ENCODE measurements at places on chromosomes 1 and 21.
A peak's percentile ranks its signal among the peaks of the same experiment; 100 is the strongest.

DNA sequence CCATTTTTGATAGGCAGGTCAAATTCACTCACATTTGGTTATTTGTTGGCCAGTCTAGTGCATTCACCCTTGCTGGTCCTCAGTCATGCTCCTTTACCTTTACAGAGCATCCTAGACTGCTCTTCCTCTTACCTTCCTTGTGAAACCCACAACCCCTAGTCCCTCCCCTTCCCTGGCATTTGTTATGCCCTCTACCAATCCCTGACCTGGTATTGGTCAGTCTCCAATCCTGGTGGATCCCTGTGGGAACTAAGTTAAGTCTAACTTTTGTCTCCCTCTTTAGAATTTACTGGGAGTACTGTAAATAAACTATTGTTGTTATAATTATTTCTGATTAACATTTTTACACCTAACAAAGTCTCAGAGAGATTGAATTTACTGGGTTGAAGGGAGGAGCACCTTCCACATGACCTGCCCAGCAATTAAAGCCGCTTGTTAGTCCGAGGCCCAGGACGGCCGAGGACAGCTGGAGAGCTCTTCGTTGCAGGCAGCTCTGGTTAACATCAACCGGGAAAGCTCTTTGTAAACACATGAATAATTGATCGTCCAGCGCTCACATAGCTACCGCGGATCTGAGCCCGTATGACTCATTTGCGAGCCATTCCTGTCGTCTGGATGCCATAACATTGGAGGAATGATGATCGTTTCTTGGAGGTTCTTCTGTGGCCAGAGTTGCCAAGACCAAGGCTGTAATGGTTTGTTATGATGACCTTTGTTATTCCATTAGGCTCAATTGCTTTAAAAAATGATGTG, 31.9 kb downstream of the MTARC1 start:
- DNase-seq, result no peak

DNA sequence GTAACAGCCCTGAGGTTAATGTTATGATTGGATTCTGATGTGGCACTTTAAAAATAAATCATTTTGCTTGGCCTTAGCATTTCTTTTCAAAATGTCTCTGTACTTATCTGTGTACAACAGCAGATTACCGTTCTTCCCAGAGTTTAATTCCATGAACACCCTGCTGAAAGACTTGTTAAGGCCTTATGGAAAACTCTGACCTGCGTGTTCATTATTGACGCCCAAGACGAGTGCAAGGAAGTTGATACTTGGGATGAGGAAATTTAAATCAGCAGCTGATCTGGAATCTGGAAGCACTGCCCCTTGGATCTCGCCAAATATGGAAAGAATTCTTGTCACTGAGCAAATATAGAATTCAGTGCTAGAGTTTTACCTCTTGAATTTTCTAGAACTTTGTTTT, 6.7 kb downstream of the ERG start:
- no peak for DNase-seq

- DNase-seq, result no peak
Measured at GRCh38 chr1:52973841-52974240, 46.8 kb downstream of the SCP2 start.

DNA sequence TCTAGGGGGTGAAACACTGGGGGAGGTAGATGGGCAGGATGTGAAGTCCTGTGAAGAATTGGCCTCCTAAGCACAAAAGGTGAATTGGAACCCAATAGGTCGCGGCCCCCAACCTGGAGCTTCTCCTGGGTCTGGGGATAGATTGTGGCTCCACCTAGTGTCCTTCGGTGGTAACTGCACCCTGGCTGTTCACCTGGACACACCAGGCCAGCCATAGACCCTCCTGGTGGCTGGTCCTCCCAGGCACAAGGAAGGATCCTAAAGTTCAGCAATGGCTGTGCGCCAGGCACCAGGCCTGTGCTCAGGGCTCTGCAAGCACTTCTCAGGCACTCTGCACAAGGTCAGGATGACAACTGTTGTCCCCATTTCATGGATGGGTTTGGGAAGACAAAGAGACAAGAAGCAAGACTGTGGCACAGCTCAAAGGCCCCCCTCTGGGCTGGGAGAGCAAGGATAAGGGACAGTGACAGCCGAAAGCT, 13.5 kb downstream of the ESPN start:
- peak; percentile 43 for DNase-seq

GRCh38 chr21:41478319-41479177, 29.4 kb downstream of the TMPRSS2 start:
- no peak for DNase-seq

- no peak for DNase-seq
Measured at GRCh38 chr1:66140072-66140471, 347.4 kb downstream of the PDE4B start.

DNA sequence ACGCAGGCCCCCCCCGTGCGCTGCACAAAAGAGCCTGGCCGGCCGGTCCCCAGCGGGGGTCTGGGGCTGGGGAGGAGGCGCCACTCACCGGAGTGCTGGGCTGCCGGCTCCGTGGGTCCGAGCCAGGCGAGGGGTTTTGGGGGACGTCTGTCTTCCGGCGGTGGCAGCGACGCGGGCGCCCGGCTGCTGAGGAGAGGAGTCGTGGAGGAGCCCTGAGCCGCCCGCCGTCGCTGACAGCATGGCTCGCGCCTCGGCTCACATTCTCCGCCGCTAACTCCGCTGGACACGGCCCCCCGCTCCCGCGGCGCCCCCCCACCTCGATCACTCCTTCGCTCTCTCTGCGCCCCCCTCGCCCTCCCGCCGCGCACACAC, 649 bp downstream of the AHDC1 start:
- DNase-seq, result peak; percentile 25

GRCh38 chr1:22739648-22740385, 29.2 kb downstream of the EPHB2 start:
- no peak for DNase-seq

GRCh38 chr21:45544449-45545235, 2.4 kb upstream of the SLC19A1 start:
- no peak for DNase-seq

DNA sequence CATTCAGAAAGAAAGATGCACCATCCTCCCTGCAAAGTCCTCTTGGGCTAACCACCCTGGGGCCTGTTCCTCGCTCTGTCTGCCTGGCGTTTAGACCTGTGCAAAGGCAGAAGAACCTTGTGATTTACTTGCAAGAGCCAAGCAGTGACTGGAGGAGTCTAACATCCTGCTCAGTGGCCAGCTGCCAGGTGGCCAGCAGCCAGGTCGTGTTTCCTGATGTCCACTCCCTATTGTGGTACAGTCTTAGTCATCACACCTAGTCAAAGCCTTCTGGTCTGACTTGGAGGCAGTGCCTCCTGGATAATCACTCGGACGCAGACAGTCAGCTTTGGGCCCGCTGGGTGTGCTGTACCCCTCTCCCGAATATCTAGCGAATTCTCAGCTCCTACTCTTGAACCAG, 118.1 kb downstream of the PGBD5 start:
- no peak for DNase-seq

DNA sequence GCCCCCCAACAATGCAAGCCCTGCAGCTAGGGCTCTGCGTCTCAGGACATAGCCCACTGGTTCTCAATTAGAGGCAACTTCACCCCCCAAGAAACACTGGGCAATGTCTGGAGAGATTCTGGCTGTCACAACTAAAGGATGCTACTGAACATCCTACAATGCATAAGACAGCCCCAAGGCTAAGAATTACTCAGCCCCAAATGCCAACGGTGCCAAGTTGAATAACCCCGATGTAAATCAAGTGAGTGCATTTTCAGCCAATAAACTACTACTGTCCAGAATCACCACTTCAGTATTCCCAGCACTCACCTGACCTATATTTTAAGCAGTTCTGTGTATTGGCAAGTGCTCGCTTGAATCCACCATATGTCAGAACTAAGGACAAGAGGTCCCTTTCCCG, 6.9 kb downstream of the RIPK4 start:
- no peak for DNase-seq

GRCh38 chr1:156655151-156655903, 13.4 kb downstream of the BCAN start:
- no peak for DNase-seq

GRCh38 chr1:93678491-93678890, 3.1 kb downstream of the BCAR3 start:
- DNase-seq, result no peak

DNA sequence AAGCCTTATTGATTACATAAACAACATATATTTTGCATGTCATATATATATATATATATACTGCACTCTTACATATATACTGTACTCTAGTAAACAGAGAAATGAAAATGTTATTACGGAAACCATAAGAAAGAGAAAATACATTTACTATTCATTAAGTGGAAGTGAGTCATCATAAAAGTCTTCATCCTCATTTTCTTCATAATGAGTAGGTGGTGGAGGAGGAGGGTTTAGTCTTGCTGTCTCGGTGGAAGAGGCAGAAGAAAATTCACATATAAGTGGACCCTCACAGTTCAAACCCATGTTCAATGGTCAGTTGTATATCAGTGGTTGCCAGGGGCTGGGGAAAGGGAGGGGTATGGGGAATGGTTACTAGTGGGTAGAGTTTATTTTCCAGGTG, 8.0 kb upstream of the IFNLR1 start:
- no peak for DNase-seq

DNA sequence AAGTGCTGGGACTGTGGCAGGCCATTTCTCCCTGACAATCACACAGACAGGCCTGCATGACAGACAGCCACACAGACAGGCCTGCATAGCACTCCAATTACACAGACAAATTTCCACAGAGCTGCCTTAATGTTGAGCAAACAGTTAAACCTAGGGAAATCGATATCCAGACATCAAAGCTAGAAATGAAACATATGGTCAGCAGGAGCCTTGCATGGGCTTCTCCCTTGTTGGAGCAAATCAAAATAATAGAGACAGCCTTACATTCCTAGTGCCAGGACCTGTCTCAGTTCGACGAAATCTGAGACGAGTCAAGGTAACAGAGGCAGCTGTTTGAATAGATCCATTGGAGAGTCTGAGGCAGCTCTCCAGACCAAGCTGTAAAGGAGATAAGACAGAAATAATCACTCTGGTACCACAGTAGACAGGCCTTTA, 42.4 kb downstream of the OLFML3 start:
- DNase-seq, result no peak

DNA sequence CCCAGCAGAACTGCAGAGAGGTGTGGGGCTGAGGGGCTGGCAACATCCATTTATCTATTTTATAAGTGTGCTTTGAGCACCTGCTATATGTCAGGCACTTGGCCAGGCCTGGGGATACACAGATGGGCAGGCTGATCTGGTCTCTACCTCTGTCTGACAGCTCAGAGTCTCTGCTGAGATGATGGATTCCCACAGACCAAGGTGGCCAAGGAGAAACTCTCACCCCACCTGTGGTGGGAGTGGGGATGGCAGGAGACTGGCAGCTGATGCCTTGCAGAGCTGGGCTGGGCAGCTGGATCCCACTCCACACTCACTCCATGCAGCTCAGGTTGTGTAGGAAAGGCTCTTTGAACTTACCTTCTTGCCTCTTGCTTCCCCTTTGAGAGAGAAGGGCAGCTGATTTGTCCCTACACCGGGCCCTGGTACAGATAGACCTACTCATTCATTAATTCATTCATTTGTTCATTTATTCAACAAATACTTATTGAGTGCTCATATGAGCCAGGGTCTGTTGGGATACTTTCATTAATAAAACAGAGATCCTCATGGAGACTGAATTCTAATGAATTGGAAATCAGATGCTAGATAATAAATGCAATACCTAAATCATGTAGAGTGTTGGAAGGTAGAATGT, 9.0 kb downstream of the ADORA1 start:
- no peak for DNase-seq

DNA sequence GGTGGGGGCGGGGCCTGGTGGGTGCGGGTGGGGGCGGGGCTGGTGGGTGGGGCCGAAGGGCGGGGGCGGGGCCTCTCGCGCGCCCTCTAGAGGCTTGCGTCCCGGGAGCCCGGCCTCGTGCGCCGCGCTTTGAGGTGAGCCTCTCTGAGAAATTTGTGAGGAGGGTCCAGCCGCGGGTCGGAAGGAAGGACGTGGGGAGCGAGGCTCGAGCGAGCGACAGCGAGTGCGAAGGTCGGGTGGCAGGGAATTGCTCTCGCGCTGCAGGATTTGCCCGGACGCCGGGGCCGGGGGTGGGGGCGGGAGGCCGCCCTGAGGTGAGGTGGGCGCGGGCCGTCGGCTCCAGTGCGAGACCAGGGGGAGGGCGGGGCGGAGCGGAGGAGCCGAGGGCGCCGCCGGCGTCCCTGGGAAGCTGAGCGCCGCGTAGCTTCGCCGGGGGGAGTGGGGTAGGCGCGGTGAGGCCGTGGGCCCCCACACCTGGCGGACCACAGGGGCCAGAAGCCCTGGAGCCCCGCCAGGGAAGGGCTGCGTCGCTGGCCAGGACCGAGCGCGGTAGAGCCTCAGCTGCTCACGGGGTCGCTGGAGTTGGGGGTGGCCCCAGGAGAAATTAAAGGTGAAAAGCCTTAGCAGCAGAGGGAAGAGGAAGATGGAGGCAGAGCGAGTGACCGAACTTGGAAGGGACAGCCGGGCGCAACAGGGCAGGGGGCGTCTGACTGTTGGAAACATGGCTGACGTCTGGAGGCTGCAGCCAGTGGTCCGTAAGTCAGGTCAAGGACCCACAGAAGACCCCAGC, 754 bp upstream of the LSS start:
- peak; percentile 84 for DNase-seq

- DNase-seq, result no peak
Measured at GRCh38 chr1:96749618-96750017, 28.0 kb downstream of the PTBP2 start.

DNA sequence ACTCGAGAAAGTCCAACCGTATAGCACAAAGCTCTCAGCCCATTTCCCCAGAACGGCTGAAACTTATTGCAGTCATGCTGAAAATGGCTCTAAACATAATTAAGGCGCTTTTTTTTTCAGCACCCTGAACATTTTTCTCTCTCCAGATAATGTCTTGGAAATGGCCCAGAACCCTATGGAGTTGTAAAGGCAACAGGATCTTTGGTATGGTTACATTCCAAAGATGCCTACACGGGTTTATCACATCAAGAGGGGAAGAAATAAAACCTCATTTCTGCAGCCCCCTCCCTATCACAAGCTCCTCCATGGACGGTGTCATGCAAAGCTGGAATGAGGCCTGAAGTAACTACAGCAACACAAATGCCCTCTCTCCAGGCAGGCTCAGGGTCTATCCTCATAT, 126.4 kb upstream of the GALNT2 start:
- no peak for DNase-seq

DNA sequence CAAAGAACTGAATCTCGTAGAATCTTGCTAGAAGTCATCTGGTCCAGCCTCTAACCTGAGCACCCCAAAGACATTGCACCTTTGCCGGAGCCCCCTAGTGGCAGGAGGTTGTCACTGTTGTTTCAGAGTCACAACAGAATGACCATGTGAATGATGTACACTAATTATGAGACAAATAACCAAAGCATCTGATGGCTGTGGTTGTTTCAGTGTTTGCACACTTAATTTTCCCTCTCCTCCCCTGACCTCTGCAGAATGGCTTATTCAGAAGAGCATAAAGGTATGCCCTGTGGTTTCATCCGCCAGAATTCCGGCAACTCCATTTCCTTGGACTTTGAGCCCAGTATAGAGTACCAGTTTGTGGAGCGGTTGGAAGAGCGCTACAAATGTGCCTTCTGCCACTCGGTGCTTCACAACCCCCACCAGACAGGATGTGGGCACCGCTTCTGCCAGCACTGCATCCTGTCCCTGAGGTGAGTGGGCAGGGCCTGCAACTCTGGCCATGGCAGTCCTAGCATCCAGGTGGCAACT, 26.4 kb downstream of the TRAF5 start:
- peak; percentile 40 for DNase-seq

- no peak for DNase-seq
Measured at GRCh38 chr1:225747566-225747965, 30.1 kb upstream of the SRP9 start.

- no peak for DNase-seq
Measured at GRCh38 chr1:205972491-205973168, 29.4 kb upstream of the SLC26A9 start.
